ENCODE measurements at places on chromosomes 3 and 15.

GRCh38 chr15:74995779-74996765 is 709 bp downstream of the SCAMP5 start:
- DNase-seq = peak; percentile 65

DNA sequence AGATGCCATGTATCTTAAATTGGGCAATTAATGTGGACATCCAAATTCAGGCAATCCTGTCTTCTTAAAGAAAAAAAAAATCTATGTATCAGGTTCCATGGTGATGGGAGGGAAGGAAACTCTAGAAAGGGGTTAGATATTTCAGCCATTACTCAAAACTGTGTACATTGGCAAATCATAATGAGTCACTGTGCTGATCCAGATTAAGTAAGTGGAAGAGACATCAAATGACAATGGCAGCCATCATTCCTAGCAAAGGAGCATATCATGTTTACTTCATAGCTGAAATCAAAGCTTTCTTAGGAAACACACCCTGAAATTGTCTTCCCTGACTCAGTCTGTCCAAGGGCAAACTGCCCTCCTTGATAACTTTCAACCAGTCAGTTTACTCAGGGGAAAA is 713.3 kb upstream of the GBE1 start:
- DNase-seq = no peak

GRCh38 chr3:100798012-100798411 is 88.7 kb downstream of the TFG start:
- DNase-seq = no peak

DNA sequence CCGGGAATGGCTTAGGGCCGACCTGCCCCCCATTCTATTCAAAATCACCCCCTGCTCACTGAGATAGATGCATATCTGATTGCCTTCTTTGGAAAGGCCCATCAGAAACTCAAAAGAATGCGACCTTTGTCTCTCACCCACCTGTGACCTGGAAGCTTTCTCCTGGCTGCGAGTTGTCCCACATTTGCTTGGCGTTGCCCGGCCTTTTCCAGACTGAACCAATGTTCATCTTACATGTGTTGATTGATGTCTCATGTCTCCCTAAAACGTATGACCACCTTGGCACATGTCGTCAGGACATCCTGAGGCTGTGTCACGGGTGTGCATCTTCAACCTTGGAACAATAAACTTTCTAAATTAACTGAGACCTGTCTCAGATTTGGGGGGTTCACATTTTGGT is 3.4 kb upstream of the MUC20 start:
- no peak for DNase-seq

DNA sequence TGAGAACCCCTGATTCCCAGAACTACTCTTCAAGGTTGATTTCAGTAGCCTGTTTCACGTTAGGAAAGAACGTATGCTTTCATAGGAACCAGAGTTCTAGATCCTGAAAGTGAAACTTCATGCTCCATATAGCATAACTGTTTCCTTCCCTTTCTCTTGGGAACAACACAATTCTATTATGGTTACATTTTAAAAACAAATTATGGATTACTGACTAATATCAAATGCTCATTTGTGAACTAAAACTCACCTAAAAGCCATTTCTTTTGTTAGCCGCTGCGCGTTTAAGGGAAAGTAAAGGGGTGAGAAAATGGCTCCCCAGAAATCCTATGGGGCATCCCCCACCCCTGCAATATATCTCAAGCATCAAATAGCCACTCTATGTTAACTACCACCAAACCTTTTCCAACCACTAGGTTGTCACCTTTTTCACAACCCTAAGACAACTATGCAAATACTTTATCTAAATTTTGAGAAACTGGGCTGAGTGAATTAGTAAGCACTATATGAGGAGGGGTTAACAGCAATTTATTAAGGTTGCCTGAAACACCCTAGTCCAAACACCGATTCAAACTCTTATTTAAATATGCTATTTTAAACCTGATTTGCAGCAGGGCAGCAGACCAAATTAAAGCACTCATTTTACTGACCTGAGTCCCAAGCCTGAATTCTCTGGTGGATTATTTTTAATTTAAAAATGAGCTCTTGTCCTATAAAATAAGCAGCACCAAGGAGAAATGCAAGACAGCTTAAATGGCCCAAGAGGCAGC is 2.4 kb downstream of the SIAH2 start:
- DNase-seq = no peak

GRCh38 chr15:85751291-85752123 is 43.2 kb downstream of the KLHL25 start:
- DNase-seq = no peak

DNA sequence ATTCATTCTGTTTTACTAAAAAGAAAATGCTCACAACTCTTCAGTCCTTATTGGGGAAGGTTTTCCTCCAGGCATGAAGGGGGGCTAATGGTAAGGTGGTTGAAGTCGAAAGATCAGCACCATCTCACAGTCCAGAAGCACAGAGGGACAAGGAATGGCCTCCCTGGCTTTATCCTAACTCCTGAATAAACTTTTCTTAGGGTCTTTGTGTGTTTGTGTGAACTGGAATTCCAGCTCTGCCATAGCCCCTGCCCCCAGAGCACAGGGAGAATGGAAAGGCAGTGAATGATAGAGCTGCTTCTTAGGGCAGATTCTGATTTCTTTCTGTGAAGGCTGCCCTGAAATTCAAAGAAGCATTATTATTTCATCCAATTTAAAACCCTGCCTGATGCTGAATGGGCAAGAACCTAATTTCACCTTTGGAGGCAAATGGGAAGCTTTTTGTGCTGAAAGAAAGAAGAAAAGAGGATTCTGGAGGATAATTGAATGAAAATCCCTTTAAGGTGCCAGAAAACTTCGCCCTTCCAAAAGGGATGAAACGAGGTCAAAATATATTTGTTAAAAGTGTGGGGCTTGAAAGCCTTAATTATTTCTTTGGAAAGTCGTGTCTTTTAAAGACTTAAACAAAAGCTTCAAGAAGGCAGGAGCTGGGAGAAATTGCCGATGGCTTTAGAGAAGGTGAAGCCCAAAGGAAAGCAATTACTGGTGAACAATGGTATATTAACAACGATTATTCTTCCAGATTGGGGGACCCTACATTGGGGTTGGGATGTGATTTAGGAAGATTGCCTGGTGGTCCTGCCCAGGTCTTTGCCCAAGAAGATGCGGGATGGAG is 259.9 kb upstream of the RGMA start:
- DNase-seq = no peak

DNA sequence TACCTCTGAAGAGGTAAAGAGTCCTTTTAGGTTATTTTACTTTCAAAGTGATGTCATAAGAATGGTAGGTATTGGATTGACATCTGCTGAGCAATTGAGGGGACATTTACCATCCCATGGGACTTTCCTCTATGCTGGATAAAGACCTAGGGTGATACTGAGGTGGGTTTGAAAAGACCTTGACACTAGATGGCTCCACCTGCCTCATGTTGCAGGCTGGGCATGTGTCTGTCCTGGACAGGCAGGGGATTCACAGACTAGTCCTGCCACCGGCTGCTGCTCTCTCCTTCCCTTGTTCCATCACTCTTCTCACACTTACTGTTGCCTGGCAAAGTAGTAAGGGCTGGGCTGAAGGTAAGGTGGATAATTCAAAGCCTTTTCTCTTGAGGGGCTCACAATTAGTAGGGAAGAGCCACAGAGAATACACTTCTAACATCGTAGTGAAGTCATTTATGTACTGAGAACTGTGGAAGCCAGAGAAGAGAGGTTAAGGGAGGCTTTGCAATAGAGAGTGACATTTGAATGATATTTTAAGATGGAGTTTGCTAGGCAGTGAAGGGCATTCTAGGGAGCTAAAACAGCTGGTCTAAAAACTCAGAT is 27.7 kb downstream of the TRAK1 start:
- DNase-seq = peak; percentile 41

DNA sequence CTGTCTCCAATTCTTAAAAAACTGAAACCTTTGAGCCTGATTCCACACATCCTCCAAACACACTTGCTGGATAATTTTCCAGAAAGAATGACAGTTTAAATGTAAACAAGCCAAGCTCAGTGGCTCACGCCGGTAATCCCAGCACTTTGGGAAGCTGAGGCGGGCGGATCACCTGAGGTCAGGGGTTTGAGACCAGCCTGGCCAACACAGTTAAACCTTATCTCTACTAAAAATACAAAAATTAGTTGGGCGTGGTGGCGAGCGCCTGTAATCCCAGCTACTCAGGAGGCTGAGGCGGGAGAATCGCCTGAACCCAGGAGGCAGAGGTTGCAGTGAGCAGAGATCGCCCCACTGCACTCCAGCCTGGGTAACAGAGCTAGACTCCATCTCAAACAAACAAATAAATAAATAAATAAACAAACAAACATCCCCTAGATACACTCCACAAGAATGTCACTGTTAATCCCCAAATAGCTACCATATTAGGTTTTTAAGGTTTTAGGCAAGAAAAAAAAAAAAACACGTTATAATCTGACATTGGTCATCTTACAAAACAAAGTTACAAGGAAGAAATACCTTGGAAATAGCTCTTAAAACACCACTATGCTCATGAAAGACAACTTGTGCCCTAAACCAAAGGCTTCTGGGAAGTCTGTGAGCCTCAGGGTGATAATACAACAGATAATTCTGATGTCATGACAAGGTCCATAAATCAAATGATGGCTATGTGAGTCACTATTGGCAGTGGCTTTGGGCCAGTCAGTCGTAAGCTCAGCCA is 13.2 kb downstream of the TNIK start:
- DNase-seq = no peak

GRCh38 chr3:81916890-81917289 is 155.4 kb upstream of the GBE1 start:
- DNase-seq = no peak

DNA sequence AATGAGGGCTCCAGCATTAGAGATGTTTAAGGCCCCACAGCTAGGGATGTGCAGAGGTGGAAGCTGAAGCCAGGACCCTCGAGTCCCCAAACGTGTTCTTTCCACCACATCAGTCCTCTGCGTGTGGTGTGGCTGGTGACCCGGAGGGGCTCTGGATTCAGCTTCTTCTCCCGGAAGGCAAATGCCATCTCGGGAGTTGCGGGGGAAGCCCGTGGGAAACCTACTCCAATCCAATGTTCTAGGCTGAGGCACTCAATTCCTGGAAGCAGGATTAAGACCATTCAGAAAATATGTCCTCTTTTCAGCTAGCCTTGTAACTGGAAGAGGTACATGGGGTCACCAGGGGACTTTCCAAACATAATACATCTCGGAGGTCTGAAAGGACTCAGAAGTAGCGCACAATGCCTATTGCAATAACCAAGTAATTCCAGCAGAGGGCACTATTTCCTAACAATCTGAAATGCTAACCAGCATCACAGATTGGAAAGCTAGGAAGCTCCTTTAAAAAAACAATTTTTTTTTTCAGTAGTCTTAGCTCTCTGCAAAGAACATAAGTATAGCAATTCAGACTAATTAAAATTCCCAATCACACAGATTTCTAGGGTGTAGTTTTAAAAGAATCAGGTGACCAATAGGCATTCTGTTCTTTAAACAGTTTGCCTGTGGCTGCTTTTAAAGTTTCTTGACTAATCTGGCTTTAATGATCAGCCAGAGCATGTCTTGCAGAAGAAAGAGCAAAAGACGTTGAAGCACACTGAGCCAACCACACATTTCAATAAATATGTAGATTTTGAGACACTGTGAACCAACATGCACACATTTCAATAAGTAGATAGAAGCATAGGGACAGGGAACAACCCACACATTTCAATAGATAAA is 36.1 kb downstream of the BNC1 start:
- no peak for DNase-seq

- DNase-seq = no peak
These were observed 79.9 kb downstream of the TLE3 start for GRCh38 chr15:70017801-70018200.

DNA sequence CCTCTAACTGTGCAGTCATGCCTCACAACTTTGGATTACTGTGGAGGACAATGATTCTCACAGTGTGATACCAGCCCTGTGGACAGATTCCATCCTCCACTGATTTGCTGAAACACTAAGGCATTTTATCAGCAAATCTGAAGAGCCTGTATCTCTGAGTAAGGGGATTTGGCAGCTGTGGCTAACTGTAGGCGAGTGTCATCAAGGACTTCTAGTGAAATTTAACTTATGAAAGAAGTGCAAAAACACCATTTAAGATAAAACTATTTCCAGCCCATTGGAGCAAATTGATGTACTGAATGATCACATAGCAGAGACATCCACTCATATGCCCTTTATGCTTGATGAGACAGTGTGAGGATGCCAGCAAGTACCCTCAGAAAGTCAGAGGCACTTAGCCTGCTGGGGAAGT is 13.9 kb upstream of the TMPRSS7 start:
- DNase-seq = no peak

DNA sequence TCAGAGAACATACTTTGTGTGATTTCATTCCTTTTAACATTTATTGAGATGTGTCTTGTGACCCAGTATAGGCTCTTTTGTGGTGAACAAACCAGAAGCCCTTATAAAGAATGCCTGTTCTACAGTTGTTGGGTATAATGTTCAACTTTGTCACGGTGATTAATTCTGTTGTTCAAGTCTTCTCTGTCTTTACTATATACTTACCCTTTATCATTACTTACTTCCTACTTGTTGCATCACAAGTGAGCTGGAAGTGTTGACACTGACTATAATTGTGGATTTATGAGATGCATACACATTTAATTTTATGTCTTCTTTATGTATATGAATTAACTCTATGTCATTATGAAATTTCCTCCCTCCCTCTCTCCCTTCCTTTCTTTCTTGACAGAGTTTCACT is 59.7 kb upstream of the TBL1XR1 start:
- DNase-seq = no peak

DNA sequence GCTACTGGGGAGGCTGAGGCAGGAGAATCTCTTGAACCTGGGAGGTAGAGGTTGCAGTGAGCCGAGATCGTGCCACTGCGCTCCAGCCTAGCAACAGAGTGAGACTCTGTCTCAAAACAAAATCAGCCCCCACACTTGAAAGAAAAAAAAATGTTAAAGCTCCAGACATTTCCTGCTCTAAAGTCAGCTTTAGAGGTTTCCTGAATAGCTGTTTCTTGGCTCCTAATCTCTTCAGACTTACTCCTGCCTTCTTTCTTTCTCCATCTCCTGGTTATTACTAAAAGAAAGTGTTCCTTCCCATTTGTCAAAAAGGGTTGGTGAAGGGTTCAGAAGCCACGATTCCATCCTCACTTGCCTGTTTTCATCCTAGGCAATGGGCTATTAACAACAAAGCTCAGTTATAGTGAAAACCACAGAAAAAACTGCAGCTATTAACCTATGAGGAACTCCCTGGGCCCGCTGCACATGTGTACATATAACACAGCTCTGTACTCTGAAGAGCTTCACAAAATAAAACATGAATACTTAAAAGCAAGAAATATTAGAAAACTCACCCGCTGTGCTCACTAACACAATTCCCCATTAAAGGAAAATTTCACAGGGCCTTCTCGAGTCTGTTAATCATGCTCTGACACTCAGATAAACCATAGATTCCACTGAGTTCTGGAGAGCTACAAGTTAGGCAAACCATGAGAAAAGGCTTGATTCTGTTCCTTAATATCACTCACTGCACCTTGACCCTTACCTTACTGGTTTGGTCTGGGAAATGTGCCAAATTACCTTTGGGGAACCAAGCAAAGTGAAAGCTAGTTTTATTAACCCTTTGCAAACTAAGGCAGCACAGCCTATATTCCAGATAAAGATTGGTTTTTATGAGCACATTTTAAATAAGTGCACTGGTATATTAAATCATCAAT is 89.9 kb upstream of the TSPAN3 start:
- DNase-seq = no peak
